ENCODE measurements at places on chromosomes 6 and 20. TPM values are rescaled to one million over a fixed set of nuclear protein-coding genes. Genes with fewer than 3 reads are reported as not detected.

- peak; percentile 59 for DNase-seq
These were observed 138.9 kb downstream of the TMEM242 start for GRCh38 chr6:157184202-157185015.

EPPIN gene
- not detected for total RNA-seq

DNA sequence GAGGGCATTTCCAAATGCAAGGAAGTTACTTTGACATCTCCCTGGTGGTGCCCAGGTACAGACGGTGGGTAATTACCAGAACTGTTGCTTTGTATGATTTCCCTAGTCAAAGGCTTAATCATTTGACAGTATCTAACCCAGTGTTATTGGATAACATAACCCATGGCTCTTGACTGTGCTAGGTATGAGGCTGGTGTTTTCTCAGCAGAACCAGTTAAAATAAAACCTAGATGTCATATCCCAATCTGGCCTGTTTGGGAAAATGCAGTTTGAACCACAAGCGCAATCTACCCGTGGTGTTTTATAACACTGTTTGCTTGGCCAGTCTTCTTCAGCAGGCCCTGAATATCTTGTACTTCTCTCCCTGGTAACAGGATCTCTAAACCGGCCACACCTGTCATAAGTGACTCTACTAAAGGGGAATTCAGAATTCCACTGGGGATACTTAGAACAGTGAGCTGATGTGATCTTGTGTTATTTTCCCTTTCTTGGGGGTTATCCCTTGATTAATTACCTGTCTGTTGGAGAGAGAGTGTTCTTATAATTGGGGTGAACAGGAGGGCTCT, 32.8 kb downstream of the PPP1R14C start:
- DNase-seq, result no peak

DNA sequence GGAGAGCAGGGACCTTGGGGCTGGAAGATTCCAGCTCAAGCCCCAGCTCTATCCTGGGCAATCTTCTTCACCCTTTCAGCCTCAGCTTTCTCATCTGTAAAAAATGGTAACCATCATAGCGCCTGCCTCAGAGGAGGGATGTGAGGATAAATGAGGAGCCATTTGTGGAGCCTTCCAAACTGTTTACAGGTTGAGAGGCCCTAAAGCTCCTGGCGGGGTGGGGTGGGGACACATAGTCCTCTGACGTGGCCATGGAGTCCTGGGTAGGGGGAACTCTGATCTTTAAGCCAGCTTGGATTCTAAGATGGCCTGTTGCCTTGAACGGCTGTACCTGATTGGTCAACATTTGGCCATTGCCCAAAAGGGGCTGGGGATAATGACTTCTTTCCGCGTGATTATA, 111.1 kb downstream of the TOX2 start:
- no peak for DNase-seq

DNA sequence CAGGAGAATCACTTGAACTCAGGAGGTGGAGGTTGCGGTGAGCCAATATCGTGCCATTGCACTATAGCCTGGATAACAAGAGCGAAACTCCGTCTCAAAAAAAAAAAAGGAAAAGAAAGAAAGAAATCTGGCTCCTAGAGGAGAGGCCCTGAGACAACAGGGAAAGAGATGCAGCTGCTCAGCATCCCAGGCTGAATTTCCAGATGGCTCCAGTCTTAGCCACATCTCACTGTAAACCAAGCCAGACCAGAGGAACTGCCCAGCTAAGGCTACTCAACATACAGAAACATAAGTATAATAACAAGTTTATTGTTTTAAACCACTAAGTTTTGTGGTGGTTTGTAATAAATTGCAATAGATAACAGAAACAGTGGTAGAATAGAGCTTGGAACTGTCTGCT, 38.5 kb upstream of the TASP1 start:
- no peak for DNase-seq

SSTR4 gene
- total RNA-seq, result not detected

ZSCAN26 gene
- 12.6 TPM for total RNA-seq

ADAM33 gene
- 66.5 TPM for total RNA-seq

GRCh38 chr6:119323931-119324330, 25.6 kb downstream of the MAN1A1 start:
- no peak for DNase-seq

GRCh38 chr6:69217343-69217742, 579.5 kb downstream of the LMBRD1 start:
- DNase-seq, result no peak

DNA sequence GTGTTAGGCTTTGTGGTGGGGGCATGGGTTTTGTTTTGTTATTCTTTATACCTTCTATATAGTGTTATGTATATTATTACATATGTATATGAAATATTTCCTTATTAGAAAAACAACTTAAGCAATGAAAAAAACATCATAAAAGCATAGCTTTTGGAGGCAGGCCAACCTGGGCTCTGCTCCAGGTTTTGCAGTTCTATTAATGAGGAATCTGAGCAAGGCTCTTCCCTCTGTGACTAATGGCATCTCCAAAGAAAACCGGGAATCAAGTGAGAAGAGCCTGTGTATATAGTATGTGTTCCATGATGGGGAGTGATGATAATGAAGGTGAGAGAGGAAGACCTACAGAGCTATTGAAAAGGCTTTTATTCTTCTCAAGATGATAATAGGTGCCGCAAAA, 291.1 kb downstream of the CLIC5 start:
- DNase-seq, result no peak

SLC44A4 gene
- 46.1 TPM for total RNA-seq

SASH1 gene
- 68.6 TPM for total RNA-seq

REM1 gene
- 10.2 TPM for total RNA-seq

GRCh38 chr20:51120868-51121267, 98.0 kb upstream of the KCNG1 start:
- peak; percentile 42 for DNase-seq

- no peak for DNase-seq
These were observed 200.9 kb upstream of the EYA4 start for GRCh38 chr6:133040094-133040802.

- no peak for DNase-seq
These were observed 43.7 kb downstream of the TRIM38 start for GRCh38 chr6:26006086-26006939.

SYCP2L gene
- total RNA-seq, result under 0.01 TPM

- DNase-seq, result no peak
These were observed 43.7 kb upstream of the MAP7 start for GRCh38 chr6:136593748-136594490.

- DNase-seq, result no peak
These were observed 8.0 kb downstream of the MAP3K5 start for GRCh38 chr6:136784271-136784664.

DNA sequence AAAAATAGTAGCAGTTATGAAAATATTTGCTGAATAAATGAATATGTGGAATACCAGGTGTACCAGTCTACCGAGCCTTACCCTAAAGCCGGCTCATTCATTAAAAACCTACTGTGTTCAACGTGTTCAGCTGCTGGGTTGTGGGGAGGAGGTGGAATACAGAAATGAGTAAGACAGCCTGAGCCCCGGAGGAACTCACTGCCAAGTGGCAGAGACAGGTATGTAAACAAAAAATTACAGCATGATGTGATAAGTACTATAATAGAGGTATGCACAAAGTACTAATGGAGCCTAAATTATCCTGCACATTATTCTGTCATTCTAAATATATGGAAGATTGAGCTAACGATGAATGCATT, 6.8 kb upstream of the ADTRP start:
- DNase-seq, result no peak

GRCh38 chr6:117907601-117908245, 659 bp downstream of the SLC35F1 start:
- no peak for DNase-seq

MMP24 gene
- total RNA-seq, result 0.51 TPM

GRCh38 chr6:163329991-163330390, 84.5 kb upstream of the QKI start:
- no peak for DNase-seq

- no peak for DNase-seq
These were observed 493 bp downstream of the CRYBG1 start for GRCh38 chr6:106360989-106361430.

MAP3K4 gene
- total RNA-seq, result 82.9 TPM

DNA sequence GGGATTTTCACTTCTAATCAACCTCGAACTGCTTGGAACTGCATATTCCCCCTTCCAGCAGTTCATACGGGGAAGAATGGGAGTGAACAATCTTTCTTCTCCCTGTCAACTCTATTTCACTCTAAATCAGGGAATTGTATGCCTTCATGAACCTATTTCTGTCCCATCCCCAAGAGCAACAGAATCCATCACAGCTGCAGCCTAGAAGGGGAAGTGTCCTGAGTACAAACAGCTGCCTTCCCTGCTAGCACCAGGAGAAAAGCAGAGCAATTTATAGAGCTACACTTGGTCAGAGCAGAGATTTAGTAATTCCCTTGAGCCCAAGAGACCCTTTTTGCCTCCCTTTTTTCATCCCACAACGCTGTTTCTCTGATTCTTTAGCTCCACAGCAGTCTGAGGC, 208.4 kb downstream of the ADGRG6 start:
- DNase-seq, result no peak

GRCh38 chr6:5025911-5026819, 22.3 kb upstream of the RPP40 start:
- peak; percentile 74 for DNase-seq

GRCh38 chr6:67131827-67132226, 1424.8 kb upstream of the EYS start:
- no peak for DNase-seq

GPSM3 gene
- 9.7 TPM for total RNA-seq

GRCh38 chr6:16299861-16300260, 61.5 kb downstream of the GMPR start:
- no peak for DNase-seq

DNA sequence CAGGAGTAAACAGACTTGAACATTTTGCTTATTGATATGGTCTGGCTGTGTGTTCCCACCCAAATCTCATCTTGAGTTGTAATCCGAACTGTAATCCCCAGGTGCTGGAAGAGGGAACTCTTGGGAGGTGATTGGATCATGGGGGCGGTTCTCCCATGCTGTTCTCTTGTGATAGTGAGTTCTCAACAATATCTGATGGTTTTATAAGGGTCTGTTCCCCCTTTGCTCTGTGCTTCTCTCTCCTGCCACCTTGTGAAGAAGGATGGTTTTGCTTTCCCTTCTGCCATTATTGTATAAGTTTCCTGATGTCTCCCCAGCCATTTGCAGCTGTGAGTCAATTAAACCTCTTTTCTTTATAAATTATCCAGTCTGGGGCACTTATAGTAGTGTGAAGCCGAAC, 40.0 kb downstream of the MYLIP start:
- DNase-seq, result no peak

GRCh38 chr20:20017844-20018185, 653 bp downstream of the NAA20 start:
- DNase-seq, result no peak

ANKRD66 gene
- not detected for total RNA-seq

- no peak for DNase-seq
These were observed 158.3 kb downstream of the EYA4 start for GRCh38 chr6:133399426-133399825.

DNA sequence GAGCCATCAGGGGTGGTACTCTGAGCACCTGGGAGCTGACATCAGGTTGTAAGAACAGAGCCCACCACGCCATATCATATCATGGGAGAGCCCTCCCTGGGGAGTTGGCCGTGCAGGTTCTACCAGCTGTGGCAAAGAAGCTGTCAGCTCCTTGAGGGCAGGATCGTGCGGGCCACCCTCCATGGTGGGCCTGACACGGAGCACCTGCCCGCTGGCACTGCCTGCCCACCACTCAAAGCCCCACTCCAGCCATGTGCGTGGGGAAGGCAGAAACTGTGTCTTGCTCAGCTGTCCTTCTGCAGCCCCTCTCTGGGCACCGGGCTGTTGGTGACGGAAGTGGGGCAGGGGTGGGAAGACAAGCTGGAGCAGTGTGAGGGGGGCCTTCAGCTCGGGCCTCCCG, 14.3 kb downstream of the PRPH2 start:
- no peak for DNase-seq

BIRC7 gene
- not detected for total RNA-seq

NOTCH4 gene
- 10.9 TPM for total RNA-seq

- DNase-seq, result no peak
These were observed 90.2 kb upstream of the SULF2 start for GRCh38 chr20:47875297-47876025.

GRCh38 chr6:45436544-45437438, 59.1 kb upstream of the SUPT3H start:
- no peak for DNase-seq

DNA sequence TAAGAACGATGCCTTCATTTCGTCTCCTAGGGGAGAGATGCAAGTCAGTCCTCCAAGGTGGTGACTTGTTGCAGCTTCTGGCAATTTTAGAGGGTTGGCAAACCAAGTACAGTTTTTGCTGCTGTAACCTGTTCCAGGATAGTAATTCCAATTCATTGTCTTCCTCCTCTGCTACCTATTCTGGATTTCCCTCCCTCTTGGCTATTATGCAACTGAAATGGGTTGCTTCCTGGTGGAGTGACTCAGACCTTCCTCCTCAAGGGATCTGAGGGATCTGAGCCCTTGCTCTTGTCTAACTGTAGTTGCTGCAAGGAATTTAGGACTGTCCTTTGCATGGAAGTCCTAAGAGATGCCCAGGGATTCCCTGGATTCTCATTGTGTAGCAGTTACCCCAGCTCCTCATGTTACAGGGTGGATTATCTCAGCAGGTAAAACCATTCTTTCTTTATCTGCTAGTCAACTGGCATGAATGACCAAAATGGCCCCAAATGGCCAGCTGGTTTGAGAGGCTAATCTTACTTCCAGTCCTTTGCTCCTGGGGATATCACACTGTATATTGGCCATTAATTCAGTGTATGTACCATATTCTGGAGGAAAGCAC, 17.6 kb upstream of the ELMO2 start:
- no peak for DNase-seq

GRCh38 chr20:46773680-46774079, 64.2 kb downstream of the SLC2A10 start:
- DNase-seq, result no peak

GRCh38 chr6:4870821-4871494, 94.8 kb downstream of the CDYL start:
- DNase-seq, result no peak

DNA sequence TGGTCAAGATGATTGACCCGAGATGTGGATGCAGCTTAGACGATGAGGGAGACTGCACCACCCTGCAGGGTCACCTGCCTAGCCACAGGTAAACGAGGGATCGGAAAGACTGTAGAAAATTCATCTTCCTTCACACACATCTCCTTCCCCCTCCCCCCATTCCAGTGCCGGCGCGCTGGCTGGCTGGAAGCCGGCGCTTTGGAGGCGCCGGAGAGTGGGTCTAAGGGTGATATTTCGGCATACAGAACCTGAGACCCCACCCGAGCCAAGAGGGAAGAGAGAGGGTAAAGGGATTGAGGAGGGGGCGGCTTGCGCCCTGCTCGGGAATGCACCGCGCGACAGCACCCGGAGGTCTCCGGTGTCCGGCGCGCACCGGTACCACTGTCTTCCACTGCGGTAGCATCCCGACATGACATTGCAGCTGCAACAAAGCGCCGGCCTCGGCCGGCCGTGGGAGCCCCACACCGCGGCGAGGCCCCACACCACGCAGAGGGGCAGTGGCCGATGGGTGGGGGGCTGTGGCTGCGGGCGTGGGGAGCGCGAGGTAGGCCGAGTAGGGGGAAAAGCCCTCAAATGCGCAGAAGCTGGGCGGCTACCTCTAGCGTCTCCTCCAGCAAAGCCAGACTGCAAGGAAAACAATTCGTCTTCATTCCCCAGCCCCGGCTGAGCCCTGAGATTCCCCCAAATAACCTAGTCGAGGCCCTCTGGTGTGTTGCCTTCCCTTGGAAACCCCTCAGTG, 984 bp downstream of the TNFRSF21 start:
- peak; percentile 16 for DNase-seq
